ENCODE measurements at places on chromosomes 5 and 9. TPM values are rescaled to one million over a fixed set of nuclear protein-coding genes. Genes with fewer than 3 reads are reported as not detected.
A peak's percentile ranks its signal among the peaks of the same experiment; 100 is the strongest.

DNA sequence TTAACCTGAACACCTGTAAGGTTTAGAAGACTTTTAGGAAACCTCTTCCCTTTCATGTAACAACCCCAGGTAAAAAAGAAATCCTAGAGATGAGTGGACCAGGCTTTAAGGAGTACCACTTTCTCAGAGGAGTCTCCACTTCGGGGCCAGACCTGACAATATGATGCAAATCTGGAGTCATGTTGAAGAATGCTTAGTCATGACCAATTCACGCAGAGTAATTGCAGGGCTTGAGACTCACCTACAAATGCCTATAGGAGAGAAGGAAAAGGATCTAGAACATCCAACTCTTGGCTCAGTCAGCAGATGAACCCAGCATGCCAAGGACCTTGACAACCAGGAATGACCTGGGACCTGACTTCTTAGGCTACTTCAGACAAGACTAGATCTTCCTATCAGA is 235.4 kb downstream of the DOCK8 start:
- no peak for DNase-seq

DNA sequence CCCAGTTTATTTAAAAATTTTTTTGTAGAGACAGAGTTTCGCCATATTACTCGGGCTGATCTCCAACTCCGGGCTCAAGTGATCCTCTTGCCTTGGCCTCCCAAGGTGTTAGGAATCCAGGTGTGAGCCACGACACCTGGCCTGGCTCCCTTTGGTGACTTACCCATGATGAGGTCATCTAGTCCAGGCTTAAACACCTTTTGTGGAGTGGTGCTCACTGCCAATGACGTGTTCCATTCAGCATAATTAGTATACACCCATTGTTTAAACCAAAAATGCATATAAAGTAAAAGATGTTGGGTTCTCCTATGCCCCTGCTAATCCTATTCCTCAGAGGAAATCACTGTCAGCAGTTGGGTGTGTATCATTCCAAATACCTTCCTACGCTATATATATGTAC is 91.0 kb downstream of the HSPA4 start:
- peak; percentile 17 for DNase-seq

- no peak for DNase-seq
Observed at GRCh38 chr5:65482296-65482735, 596 bp upstream of the ADAMTS6 start.

- DNase-seq = peak; percentile 71
Observed at GRCh38 chr5:154878642-154879335, 20.4 kb downstream of the CNOT8 start.

GRCh38 chr5:139746691-139747582 is 48.7 kb upstream of the PSD2 start:
- no peak for DNase-seq

DNA sequence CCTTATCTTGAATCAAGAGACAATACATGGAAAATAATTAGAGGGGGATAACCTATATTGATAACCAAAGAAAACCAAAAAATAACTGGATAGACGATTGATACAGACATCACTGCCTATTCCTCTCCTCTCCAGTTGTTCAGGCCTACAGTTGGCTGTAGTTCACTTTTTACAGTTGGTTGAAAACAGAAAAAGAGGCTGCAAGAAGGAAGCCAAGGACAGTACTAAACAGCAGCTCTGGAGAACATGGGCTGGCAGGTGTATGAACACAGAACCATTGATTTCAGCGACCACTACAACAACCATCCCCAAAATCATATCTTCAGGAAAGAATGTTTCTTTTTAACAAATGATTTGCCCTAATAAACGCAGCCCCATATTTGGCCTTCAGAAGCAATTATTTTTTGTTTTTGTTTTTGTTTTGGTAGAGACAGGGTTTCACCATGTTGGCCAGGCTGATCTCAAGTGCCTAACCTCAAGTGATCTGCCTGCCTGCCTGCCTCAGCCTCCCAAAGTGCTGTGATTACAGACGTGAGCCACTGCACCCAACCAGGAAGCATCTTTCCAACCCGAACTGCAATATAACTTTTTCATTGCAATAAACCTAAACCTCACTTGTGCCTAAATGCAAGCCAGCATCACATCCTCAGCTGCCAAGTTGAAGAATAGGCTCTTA is 64.3 kb downstream of the MLLT3 start:
- no peak for DNase-seq

DNA sequence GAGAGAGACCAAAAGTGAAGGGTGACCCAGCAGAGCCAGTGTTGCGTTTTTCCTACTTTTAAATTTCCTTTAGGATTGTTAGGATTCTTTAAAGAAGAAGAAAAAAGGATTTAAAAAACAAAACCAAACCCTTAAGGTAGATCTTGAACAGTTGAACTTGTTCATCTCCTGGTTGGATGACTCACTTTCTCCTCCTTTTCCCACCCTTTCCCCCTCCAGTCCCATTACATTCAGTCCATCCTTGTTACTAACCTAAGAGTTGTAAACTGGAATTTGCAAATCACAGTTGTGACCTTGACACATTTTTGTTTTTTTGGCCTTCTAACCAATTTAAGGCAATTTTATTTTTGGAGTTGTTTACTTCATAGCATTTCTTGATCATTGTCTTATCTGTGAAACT is 289.2 kb downstream of the ARHGAP26 start:
- DNase-seq = no peak

DNA sequence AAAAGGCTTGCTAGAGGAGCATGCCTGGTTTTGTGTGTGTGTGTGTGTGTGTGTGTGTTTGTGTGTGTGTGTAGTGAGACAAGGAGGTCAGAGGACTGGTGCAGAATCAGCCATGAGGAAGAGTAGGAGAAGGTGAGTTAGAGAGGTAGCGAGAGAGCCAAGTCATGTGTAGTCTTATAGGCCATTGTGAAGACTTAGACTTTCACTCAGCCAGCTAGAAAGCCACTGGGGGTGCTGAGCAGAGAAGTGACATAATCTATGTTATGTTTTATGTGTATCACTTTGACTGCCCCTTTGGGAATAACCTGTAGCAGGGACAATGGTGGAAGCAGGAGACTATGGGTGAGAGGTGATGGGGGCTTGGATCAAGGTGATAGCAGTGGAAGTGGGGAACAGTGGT is 180.5 kb upstream of the CLINT1 start:
- DNase-seq = no peak

DNA sequence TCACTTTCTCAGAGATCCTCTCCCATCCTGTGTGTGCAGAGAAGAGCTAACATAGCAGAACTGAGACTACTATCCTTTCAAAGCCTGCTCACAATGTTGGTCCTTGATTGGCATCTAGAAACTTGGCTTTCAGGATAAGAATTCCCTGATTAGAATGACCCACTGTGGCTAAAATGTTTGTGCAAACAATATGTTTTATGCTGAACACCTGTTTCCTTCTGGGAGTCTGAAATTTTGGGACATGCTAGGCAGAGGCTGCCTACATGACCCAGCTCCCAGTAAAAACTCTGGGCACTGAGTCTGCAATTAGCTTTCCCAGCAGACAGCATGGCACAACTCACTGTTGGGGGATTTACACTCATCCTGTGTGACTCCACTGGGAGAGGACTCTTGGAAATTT is 78.9 kb downstream of the CFAP95 start:
- no peak for DNase-seq

GRCh38 chr9:126116351-126117157 is 210.1 kb upstream of the MVB12B start:
- DNase-seq = peak; percentile 62

GRCh38 chr9:95438561-95439357 is 78.0 kb downstream of the PTCH1 start:
- DNase-seq = no peak

- no peak for DNase-seq
Observed at GRCh38 chr9:2125906-2126305, 110.8 kb downstream of the SMARCA2 start.

- DNase-seq = no peak
Observed at GRCh38 chr9:89743573-89744254, 138.9 kb downstream of the GADD45G start.

DNA sequence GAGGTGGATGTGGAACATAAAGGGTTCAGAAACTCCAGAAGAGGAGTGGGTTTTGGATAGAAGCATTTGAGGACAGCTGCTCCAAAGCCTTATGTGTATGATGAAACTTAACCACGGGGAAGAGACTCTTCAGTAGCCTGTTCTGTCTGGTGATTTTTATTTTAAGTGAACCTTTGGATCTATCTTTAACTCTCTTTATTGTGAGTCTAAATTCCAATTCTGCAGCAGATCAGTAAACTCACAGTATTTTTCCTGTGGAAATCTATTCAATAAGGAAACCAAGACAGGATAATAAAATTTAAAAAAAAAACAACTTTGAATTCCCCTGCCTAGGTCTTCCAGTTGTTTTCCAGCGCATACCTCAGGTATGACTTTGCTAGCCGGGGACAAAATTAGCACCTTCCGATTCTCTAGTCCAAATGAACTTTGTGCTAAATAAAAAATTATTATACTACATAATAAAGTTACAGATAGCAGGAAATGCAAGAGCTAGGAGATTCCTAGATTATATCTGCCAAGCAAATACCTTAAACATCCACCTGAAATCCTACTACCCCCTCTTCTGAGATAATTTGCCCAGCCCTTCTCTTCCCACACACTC is 101.9 kb downstream of the NLN start:
- no peak for DNase-seq

DNA sequence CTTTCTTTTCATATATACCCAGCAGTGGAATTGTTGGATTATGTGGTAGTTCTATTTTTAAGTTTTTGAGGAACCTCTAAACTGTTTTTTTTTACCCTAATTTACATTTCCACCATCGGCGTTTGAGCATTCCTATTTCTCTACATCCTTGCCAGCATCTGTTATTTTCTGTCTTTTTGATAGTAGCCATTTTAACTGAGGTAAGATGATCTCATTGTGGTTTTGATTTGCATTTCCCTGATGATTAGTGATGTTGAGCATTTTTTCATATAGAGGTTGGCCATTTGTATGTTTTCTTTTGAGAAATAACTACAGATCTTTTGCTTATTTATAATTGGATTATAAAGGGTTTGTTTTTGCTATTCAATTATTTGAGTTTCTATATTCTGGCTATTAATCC is 71.7 kb upstream of the TNC start:
- DNase-seq = no peak

- no peak for DNase-seq
Observed at GRCh38 chr9:90841615-90842014, 40.0 kb downstream of the SYK start.

DNA sequence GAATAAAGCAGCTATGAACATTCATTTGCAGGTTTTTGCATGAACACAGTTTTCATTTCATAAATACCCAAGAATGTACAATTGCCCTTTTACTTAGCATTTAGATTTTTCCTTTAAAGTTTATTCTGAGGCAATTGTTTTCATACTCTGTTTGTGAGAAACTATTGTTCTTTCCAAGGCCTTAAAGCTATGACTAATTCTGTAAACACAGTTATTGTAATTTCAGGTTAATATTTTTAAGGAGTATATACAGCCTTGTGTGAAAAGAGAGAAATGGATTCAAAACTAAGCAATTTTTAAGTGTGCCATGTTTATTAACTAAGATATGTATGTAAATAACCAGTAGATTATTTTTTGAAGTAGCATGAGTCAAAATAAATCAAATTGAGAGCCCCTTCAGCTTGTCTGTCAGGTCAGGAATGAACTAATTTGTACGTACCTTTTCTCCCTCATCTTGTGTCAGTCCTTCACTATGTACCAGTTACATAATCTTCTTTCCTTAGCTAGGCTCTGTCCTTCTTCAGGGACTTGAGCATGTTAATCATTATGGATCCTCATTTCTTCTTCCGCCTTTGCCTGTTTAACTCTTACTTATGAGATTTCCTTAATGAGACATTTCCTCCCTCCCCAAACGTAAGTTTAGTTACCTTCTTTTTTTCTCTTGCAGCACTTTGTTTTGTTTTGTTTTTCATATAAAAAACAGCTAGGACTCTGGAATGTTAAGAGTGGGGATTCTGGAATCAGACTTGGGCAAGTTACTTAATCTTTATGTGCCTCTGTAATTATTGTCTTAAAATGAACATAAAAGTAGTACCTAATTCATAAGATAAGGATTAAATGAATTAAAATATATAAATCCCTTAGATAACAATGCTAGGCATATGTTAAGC is 63.6 kb downstream of the NIPBL start:
- no peak for DNase-seq

GRCh38 chr5:419970-420369 is 23.0 kb upstream of the EXOC3 start:
- DNase-seq = no peak

GRCh38 chr9:83355729-83356151 is 182.5 kb downstream of the FRMD3 start:
- DNase-seq = no peak

DNA sequence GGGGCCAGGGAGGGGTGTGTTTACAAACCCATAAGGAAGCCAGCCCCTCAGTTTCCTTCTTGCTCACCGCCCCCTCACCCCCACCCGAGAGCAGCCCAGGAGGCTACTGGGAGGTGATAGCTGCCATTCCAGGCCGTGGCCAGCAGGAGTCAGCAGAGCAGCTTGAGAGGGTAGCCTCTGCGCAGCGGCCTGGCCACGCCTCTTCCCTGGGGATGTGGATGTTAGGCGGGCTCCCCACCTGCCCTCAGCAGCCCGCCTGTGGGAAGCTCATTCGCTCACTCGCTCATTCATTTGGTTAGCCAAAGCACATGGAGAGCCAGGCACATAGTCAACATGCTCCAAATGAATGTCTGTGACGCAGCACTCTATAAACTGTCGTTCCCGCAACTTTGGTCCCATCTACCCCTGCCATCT is 6.1 kb upstream of the DPM2 start:
- peak; percentile 91 for DNase-seq

- no peak for DNase-seq
Observed at GRCh38 chr9:35464141-35465025, 25.5 kb upstream of the RUSC2 start.

DNA sequence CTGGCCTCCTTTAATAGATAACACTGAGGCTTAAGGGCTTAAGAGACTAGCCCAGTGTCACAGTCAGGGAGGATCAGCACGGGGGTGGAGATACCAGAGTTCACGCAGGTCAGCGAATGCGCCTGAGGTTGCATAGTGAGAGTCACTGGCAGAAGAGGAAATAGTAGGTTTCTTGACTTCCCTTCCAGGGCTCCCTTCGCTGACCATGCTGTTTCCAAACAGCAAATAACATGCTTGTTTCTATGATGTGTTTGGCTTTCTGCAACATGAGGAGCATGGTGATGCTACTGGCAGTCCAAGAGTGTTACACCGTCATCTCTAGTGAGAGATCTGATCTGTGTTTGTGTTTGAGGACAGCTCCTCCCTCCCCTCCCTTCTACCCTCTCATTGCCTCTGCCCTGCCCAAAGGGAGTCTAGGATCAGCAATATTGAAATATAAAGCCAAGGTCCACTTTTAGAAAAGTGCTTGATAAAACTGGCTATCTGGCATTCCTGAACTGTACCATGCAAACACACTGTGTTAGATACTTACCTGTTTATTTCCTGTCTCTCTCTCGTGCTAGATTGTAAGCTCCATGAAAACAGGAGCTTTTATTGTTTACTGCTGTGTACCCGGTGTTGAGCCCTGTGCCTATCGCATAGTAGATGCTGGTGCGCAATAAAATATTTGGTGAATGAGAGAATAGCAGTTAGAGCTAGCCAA is 12.3 kb downstream of the TLE4 start:
- no peak for DNase-seq

The EQTN gene
- not detected for total RNA-seq

The LCP2 gene
- not detected for total RNA-seq

The MCIDAS gene
- total RNA-seq = not detected

The PALM2AKAP2 gene
- 25.3 TPM for total RNA-seq

The RNF180 gene
- 5.3 TPM for total RNA-seq

The SPINK7 gene
- total RNA-seq = not detected

The IL4 gene
- total RNA-seq = not detected

Measured in osteocyte (in vitro differentiated cells).